ENCODE measurements at places on chromosomes 11 and 22. TPM values are rescaled to one million over a fixed set of nuclear protein-coding genes. Genes with fewer than 3 reads are reported as not detected.

- DNase-seq = no peak
Measured at GRCh38 chr11:22199243-22199642, 6.4 kb downstream of the ANO5 start.

DNA sequence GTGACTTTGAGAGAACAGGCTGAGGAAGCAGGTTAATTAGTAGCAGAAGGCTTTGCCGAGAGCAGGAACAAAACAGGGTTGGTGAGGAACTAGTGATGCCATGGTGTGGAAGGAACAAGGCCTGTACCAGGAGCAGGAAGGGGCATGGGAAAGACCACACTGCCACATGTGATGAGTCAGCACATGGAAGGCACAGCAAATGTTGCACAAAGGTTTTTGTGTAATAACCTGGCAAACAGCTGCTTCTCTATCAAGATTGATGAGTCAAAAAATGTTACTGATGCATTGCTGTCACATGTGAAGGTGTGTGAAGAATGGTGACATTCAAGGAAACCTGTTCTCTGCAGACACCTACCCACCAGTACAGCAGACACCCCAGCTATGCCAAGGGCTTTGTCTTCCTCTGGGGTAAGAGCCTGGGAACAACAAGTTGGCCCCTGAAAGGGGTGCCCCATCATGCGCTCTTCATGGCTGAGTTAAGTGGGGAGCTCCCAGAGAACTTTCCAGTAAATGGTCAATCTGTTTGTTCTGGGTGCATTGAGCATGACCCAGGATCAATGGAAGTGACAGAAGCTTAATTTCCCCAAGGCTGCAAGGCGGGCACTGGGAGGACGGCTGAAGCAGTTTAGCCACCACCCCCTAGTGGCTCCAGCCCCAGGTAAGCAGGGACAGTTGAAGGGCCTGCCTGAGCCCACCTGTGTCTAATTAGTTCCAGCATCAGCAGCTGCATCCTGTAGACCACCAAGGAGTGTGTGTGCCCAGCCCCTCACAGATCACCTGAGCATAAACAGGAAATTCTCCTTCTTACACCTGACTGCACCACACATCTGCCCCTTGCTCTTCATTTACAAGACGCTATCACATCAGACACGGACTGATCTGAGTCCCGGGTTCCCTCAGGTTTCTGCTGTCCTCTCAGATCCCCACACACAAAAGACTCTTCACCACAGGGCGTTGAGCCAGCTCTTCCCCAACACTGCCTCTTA is 47.6 kb downstream of the GGTLC2 start:
- no peak for DNase-seq

DNA sequence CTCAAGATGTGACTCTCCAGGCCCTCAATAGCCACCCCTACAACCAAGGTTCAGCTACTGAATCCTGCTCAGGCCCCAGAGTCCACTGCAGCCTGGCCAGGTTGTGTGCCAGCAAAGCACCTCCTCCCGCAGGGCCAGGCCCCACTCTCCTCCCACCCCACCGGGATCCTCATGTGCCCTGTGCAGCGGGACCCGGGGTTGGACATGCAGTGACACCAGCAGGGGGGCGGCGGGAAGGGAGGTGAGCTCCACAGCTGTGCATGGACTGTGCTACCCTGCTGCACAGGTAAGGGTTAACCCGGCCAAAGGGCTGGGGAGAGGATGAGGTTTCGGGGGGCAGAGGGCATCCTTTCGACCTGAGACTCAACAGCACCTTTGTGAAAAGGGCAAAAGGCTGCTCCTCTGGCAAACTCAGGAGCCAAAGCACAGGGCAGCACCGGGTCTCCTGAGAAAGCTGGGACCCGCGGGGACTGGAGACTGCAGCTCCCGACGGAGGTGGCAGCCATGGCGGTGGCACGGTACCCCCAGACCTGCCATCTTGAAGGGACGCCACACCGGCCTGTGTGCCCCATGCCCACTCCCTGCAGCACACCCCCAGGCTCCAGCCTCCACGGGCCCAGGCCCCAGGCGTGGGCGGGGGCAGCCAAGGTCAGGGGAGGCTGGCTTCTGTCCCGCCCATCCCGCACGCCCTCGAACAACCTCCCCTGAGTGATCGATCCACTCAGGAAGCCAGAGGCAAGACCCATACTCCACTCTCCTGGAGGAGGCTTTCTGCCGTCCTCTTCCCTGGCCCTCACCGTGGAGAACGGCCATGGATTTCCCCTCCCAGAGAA is 10.6 kb downstream of the PLXNB2 start:
- DNase-seq = no peak

DNA sequence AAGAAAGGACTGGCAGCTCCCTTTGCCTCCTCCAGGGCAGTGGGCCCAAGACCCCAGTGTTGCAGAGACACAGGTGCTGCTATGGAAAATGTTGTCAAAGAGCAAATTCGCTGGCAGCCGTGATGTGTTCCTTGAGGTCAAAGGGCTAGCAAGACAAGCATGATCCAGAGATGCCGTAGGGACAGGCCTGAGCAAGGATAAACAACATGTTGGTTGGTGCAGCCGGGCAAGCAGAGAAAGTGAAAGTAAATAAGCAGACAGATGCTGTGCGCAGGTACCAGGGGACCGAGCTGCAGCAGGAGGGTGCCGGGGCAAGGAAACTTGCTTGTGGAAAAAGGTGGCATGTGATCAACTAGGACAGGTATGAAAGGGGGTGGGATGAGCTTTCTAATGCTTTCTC is 125.5 kb upstream of the NECTIN1 start:
- DNase-seq = no peak

DNA sequence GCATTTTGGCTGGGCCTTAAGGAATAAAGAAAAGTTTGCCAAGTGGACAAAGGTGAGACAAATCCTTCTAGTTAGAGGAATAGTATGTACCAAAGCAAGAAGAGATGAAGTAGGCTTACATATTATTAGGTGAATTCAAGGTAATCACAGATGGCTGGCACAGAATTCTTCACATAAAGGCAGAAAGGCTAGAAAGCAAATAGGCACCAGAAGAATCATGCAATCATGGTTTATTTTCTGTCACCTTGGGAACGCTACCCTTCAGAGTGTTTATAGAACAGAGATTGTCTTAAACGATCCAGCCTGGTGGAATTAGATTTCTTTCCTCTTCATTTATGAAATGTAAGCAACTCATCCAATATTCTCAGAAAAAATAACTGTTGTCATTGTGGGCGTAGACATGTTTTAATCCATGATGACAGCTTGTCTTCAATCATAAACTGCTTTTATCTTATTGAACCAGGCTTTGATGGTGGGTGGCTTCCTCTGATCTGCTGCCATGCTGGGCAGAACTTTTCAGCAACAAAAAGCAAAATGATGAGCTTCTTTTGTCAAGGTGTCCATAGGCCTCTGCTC is 49.0 kb upstream of the CSNK2A3 start:
- DNase-seq = no peak

DNA sequence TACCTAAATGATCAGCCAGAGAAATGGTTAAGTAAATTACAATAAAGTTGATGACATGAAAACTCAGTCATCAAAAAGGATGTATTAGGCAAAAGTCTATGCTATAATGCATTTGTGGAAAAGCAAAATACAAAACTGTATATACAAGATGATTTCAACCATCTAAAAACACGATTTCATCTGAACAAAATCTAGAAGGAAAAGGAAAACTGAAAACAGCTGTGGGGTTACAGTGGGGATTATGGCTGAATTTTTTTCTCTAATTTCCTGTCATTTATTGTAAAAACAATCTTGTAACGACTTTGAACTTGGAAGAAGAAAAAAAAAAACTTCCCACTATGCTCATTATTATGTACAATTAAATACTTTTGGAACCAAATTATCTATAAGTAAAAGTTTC is 30.3 kb downstream of the CHEK2 start:
- no peak for DNase-seq

- no peak for DNase-seq
Measured at GRCh38 chr11:43327987-43328386, 16.2 kb downstream of the API5 start.

Gene ISX
- not detected for total RNA-seq

Gene EMID1
- 7.1 TPM for total RNA-seq

Gene CYTH4
- 5.3 TPM for total RNA-seq

Gene E2F8
- total RNA-seq = 0.06 TPM

Gene APOBEC3H
- not detected for total RNA-seq

- DNase-seq = peak; percentile 25
Measured at GRCh38 chr22:44386386-44387035, 73.8 kb upstream of the SHISAL1 start.

Gene OTOG
- total RNA-seq = not detected

- no peak for DNase-seq
Measured at GRCh38 chr11:2954263-2954662, 25.0 kb upstream of the PHLDA2 start.

- no peak for DNase-seq
Measured at GRCh38 chr22:42468841-42469240, 36.6 kb upstream of the NFAM1 start.

GRCh38 chr11:115202074-115202473 is 302.1 kb downstream of the CADM1 start:
- DNase-seq = no peak

- DNase-seq = no peak
Measured at GRCh38 chr22:45083659-45084305, 74.0 kb upstream of the PHF21B start.

DNA sequence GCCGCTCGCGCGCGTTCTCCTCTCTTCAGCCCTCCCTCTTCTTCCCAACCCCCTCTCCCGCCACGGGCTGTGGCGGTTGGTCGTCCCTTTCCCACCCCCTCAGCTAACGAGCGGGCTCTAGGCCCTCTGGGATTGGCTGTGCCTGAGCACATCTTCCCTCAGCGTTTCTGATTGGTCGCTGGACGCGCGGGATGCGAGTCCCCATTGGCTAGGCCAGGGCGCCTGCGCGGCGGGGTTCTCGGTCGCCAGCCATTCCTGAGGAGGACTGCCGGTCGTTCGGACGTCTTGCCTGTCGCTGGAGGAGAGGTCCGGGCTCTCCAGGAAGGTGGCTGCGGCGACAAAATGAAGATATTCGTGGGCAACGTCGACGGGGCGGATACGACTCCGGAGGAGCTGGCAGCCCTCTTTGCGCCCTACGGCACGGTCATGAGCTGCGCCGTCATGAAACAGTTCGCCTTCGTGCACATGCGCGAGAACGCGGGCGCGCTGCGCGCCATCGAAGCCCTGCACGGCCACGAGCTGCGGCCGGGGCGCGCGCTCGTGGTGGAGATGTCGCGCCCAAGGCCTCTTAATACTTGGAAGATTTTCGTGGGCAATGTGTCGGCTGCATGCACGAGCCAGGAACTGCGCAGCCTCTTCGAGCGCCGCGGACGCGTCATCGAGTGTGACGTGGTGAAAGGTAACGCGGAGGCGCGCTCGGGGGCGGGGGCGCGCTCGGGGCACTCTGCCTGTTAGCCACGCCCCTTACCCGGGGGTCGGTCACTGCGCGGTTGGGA is at the start of gene RBM14:
Gene RBM14, plus strand, starts transcription at position 252 of the 776 bp plus-strand sequence. Its CDS starts 91 bp downstream, at position 343.
- DNase-seq = peak; percentile 98

Gene NXPE2
- not detected for total RNA-seq

- no peak for DNase-seq
Measured at GRCh38 chr11:86219311-86220193, 25.0 kb upstream of the EED start.

DNA sequence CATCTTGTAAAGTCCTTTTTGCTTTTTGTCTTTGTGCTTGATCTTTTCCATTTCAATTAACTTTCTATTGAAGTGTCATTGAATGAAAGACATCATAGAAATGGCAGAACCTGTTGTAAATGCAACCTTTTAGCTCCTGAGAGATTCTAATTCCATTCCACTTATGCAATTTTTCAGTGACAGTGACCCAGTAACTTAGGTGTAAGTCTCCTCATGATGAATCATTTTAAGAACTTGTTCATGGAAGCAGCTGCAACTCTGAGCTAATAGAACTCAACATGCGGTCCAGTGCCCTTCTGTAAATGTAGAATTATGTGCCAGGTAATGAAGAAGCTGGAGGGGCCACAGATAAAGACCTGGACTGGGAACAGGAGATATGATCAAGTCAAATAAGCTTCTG is 398.3 kb upstream of the SYN3 start:
- DNase-seq = no peak

DNA sequence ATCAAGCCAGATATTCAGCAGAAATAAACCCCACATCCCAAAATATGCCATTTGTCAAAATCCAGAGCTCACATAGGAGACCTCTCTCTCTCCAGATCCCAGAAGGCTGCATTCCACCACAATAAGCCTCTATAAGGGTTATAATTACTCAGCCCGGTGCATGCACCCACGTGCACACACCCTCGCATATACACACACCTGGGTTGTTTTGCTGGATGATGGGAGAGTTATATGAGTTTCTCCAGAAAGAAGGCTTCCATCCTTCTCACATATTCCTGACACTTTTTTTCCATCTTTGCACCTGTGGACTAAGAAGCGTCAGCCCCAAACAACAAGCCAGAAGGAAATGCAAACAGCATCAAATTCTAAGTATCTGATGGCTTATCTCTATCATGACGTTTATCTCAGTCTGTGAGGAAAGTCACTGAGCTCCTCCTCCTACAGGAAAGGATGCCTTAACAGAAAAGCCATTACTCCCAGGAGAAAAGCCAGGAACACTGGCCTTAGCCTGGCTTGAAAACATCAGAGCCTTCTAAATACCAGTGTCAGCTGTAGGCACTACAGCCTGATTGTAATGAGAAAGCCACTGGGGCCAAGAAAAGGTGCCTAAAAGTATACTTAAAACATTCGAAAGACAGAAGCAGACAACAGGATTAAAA is 253.2 kb downstream of the LARGE1 start:
- DNase-seq = no peak

Gene PLAAT5
- total RNA-seq = 11.0 TPM

Gene LINC01488
- total RNA-seq = not detected

Gene OR52I2
- not detected for total RNA-seq

GRCh38 chr11:97937501-97937900 is 1083.2 kb upstream of the CNTN5 start:
- DNase-seq = no peak

Gene PTPN5
- 0.32 TPM for total RNA-seq

DNA sequence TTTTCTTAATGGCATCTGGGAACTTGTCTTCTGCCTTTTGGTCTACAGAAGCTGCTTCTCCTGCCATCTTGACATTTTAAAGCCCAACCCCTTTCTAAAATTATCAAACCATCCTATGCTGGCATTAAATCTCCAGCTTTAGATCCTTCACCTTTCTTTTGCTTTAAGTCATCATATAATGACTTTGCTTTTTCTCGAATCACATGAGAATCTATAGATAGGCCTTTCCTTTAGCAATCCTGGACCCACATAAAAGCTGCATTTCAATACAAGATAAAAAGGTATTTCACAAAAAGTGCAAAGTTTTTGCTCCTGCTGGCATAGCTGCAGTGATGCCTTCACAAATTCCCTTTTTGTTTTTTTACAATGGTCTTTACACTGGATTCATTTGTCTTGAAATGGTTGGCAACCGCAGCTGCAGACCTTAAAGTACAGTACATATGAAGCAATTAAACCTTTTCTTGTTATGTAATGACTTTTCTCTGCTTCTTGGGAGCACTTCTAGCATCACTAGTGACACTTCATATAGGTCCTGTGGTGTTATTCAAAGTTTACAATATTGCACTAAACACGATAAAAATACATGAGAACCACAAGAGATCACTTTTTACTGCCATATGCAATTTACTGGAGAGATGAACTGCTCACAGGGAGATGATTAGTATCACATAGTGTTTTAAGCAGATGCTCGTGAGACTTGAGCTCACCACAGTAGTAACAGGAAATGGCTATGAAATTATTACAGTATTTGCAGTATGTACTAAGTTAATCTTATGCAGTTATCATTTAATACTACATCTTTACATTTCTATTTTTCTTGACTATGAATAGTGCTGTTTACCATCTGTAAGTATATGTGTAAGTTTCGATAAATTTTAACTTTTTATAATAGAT is 41.6 kb downstream of the ACER3 start:
- no peak for DNase-seq
